ENCODE measurements at places on chromosomes 13 and 19.

- H3K27ac ChIP-seq: peak overlapping the region; percentile 29
- H3K4me3 ChIP-seq: no peak overlapping the region
- no peaks in the 10 kb centered on the region for H3K27me3 ChIP-seq
- no peaks in the 10 kb centered on the region for H3K36me3 ChIP-seq
Measured at GRCh38 chr13:33454844-33455705, 169.5 kb upstream of the STARD13 start.

DNA sequence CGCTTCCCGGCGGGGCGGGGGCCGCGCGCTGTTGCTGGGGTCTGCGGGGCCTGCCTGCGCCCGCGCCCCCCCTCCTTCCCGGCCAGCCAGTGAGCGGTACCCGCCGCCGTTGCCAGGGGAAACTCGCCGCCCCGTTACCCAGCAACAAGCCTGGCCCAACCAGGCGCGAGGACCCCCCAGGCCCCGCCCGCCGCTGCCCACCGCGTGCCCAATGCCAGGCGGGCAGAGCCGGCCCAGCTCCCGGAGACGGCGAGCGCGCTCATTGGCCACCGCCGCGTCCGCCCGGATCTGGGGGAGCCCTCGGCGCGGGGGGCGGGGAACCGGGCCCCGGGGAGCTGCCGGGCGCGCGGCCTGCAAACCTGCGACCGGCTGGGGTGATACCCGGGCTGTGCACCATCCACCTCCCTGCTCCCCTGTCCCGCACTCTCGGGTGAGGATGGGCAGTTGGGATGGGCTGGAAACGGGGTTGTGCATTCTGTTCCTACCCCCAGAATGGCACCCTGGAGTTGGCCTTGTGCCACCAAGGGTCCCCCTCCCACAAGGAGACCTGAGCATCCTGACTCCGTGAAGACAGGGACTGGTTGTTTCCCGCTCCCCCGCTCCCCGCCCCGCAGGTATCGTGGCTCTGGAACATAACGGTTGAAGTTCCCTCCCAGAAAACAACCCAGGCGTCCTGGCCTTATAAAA, 8.8 kb upstream of the BBC3 start:
- peak overlapping the region; percentile 43 for H3K4me3 ChIP-seq
- no peak overlapping the region for H3K27ac ChIP-seq
- H3K36me3 ChIP-seq: no peaks in the 10 kb centered on the region
- DNase-seq: peak; percentile 48
- H3K4me1 ChIP-seq: no peaks in the 10 kb centered on the region
- H3K27me3 ChIP-seq: no peaks in the 10 kb centered on the region

DNA sequence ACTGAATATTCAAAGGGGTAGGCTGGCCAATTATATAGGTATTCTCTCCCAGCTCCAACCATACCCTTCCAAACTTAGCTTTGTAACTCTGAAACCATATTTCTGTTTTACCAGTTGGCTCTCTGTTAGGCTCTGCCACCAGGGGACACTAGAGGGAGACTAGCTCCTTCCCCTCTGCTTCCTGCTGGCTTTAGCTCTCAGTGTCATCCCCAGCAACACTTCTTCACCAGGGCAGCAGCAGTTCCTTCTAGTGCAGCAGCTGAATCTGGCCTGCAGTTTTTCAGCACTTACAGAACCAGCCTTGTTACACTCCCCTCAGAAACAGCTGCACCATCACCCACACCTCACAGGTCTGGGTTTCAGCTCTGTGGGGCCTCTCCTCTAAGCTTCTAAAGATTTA, 51.0 kb upstream of the DOCK9 start:
- no peaks in the 10 kb centered on the region for H3K27me3 ChIP-seq
- no peaks in the 10 kb centered on the region for H3K4me1 ChIP-seq
- no peak overlapping the region for H3K27ac ChIP-seq
- no peaks in the 10 kb centered on the region for H3K36me3 ChIP-seq

- peaks cover 5% of the 10 kb centered on the region for H3K4me1 ChIP-seq
- DNase-seq: no peak
- no peaks in the 10 kb centered on the region for H3K27me3 ChIP-seq
- no peak overlapping the region for H3K4me3 ChIP-seq
- H3K36me3 ChIP-seq: no peaks in the 10 kb centered on the region
Measured at GRCh38 chr13:114032126-114032799, 58.4 kb upstream of the C13orf46 start.

GRCh38 chr13:21005193-21005592, 56.2 kb downstream of the LATS2 start:
- DNase-seq: no peak
- H3K4me1 ChIP-seq: no peaks in the 10 kb centered on the region
- H3K27ac ChIP-seq: no peak overlapping the region
- H3K27me3 ChIP-seq: no peaks in the 10 kb centered on the region
- no peak overlapping the region for H3K4me3 ChIP-seq

DNA sequence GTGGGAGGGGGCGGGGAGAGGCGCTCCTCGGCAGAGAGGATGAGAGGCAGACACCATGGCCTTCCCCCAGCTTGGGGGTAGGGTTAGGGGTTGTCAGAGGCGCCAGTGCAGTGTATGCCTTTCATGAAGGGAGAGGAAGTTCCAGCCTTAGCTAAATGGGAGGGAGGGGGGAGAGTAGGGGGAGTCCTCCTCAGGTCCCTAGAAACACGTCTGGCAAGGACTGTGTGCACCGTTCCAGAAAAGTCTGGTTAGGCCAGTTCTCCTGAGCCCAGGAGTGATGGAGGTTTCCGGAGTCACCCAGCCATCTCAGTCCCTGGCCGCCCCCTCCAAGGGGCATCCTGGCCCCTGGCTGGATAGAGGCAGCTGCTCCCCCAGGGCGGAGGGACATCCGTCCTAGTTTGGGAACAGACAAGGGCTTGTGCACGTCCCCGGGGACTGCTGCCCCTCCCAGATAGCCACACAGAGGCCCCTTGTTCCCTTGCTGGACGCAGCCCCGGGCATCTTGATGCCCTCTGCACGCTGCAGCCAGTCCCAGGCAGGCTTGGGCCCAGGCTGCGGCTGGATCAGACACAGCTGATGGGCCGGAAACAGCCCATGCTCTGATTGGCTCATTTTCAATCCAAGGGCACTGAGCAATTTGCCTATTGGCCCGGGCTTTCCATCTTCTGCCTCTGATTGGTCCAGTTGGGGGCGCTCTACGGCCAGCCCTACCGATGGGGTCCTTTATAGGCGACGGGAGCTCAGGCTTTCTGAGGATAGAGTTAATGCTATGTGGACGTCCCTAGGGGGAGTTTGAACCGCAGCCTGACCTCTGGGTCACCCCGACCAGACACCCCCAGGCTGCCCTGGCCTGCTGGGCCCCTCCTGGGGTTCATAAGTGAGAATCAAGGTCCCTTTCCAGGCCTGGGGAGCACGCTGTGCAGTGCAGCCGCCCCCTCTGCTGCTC, 3.8 kb downstream of the S1PR2 start:
- H3K27ac ChIP-seq: peak overlapping the region; percentile 90
- no peaks in the 10 kb centered on the region for H3K36me3 ChIP-seq
- no peak for DNase-seq
- peak overlapping the region; percentile 61 for H3K4me3 ChIP-seq
- no peaks in the 10 kb centered on the region for H3K27me3 ChIP-seq
- H3K4me1 ChIP-seq: peaks cover 9% of the 10 kb centered on the region

GRCh38 chr19:49518033-49518432, 5.6 kb downstream of the FCGRT start:
- H3K4me1 ChIP-seq: no peaks in the 10 kb centered on the region
- no peaks in the 10 kb centered on the region for H3K36me3 ChIP-seq
- H3K27me3 ChIP-seq: no peaks in the 10 kb centered on the region
- H3K4me3 ChIP-seq: no peak overlapping the region
- DNase-seq: no peak
- no peak overlapping the region for H3K27ac ChIP-seq

DNA sequence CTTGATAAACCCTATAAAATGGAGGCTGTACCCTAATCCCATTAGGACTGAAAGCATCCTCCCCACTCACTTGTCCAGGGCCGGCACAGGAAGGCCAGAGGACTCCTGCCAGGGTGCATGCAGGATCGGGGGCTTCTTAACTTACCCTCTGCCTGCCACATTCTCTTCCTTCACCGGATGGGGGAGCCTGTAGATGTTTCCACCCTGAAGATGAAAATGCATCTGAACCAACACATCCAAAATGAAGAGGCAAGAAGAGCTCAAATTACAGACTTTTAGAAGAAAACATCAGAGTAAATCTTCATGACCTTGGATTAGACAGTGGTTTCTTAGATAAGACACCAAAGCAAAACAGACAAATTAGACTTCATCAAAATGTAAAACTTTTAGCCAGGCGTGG, 25.9 kb upstream of the NAPA start:
- no peak for DNase-seq
- no peaks in the 10 kb centered on the region for H3K4me1 ChIP-seq
- no peaks in the 10 kb centered on the region for H3K27me3 ChIP-seq
- no peak overlapping the region for H3K27ac ChIP-seq
- no peak overlapping the region for H3K4me3 ChIP-seq

DNA sequence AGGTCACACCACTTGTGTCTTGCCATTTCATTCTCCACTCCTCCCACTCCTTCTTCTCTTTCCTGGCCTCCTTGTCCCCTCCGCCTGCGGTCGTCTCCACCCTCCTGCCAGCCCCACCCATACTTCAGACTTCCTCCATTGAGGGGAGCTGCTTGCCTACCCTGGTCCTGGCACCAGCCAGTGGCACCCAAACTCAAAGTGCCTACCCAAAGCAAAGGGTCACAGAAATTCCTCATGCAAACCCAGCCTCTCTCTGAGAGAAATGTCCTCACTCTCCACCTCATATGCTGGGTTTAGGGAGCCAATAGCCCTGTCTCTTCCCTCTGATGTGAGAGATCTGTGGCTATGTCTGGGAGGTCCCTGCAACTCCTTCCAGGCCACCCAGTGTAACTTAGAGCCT, 109.6 kb downstream of the TEX26 start:
- no peak for DNase-seq
- H3K27me3 ChIP-seq: no peaks in the 10 kb centered on the region
- no peak overlapping the region for H3K4me3 ChIP-seq
- H3K36me3 ChIP-seq: no peaks in the 10 kb centered on the region
- no peak overlapping the region for H3K27ac ChIP-seq

DNA sequence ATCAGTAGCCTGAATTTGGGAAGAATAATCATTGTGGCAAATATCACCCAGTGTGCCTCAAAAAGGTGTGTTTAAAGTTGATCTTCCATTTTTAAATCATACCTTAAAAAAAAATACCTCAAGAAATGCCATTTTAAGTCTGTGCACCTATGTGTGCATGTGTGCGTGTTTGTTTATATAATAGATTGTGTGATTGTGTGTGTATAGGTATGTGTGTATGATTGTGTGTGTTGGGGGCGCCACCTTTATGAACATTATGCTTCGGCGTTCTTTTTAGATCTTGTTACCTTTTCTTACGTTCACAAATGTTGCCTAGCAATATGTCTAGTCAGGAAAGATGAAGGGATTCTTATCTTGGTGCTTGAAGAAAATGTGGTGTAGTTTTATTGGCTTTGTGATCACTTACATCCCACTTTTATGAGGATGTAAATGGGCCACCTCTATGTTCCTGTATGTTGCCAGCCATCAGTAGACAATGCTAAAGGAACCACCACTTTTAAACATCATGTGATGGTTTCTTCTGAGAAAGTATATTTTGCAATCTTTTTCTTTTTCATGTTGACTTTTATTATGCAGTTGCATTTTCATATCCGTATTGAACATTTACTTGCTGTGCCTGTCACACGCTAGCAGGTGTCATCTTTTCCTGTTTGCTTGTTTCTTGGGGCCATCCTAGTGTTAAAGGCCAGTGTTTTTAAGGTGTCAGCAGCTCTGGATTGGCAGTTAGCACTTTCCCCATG, 2.2 kb upstream of the IRS2 start:
- no peak for DNase-seq
- no peaks in the 10 kb centered on the region for H3K36me3 ChIP-seq
- peak overlapping the region; percentile 1 for H3K27ac ChIP-seq
- H3K4me1 ChIP-seq: no peaks in the 10 kb centered on the region
- H3K27me3 ChIP-seq: no peaks in the 10 kb centered on the region
- no peak overlapping the region for H3K4me3 ChIP-seq

Measured in breast epithelium (tissue), 4 donors.